Left ventricle myocardium inferior (tissue), 1 donor: ENCODE measurements at places on chromosomes 4 and X.

GRCh38 chr4:68995292-68995691, 43.7 kb upstream of the UGT2A3 start:
- DNase-seq, result no peak

DNA sequence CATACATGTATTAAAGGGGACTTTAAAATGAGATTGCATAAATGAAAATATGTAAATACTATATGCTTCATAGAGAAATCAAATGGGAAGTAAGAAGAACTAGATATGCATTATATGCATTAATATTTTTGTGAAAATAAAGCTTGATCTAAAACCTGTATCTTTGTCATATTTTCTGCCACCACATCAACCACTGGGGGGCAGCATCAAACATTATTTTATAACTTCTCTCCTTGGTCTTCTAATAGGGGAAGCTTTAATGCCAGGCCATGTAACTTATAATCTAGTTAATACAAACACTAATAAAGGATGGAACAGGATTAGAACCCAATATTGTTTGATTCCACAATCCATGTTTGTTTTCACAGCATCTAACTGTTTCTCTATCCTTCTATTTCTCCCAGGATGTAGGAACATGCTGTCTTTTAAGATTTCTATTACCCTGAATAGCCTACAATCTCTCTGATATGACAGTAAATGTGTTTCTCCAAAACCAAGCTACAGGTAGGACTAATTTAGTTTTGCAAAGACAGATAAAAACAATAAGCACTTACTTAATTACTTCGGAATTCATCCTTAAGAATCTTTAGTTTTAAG, 10.0 kb downstream of the QRFPR start:
- DNase-seq, result peak; percentile 22

DNA sequence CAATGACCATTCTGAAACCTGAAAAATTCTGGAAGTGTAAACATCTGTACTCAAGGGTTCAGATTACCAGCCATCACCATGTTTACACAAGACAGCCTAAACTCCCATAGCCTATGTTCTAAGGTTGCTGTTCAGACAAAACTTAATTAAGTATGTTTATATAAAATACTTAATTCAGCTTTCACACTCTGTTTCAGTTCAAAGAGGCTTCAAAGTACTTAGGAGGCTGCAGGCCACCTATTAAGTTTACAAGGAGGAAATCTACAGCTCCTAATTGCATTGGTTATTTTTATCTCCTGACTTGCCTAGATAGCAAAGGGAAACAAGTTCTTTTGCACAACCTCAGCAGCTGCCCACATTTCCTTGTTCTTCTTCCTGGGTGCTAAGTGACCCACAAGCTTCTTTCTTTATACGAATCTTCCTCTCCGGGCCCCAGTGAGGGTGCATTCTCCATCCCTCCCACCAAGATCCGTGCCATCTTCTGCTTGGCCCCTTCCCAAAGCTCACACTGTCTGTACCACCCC, 2.0 kb downstream of the GAK start:
- DNase-seq, result no peak

GRCh38 chrX:138710866-138711341, 613 bp downstream of the FGF13 start:
- peak; percentile 8 for DNase-seq

DNA sequence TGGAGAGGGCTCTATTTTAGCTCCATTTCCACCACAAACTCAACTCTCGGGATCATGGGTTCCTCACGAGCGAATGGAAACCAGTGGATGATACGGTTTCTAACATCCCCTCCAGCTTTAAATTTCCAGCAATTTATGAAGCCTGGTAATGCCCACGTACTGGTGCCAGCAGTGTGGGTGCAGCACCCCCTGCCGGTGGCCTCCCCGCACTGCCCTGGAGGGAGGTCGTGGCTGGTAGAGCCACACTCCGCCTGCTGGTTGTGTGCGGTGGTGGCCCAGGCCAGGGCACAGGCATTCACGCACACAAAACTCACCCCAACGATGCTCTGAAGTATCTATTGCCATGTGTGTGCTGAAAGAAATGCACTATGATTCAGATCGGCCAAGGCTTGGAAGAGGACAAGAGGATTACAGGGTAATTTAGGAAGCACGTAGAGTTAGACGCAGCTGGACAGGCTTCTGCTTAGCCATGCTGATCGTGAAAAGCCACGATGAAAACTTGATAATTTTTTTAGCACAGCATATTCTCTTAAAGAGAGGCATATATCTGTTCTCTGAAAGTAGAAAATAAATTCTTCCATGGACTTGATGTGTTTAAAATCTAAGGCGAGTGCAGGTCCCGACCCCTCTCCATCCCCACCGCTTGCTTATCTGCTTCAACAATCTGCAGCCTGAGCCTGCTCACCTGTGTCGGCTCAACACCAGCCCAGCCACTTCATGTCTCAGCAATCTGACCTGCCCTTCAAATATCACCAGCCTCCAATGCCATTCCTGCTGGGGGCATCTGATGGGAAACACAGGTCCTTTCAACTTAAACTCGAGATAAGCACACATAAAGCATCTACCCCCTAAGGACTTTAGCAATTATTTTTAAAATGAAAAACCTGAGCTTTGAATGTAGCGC, 59.1 kb downstream of the SCD5 start:
- DNase-seq, result peak; percentile 63

DNA sequence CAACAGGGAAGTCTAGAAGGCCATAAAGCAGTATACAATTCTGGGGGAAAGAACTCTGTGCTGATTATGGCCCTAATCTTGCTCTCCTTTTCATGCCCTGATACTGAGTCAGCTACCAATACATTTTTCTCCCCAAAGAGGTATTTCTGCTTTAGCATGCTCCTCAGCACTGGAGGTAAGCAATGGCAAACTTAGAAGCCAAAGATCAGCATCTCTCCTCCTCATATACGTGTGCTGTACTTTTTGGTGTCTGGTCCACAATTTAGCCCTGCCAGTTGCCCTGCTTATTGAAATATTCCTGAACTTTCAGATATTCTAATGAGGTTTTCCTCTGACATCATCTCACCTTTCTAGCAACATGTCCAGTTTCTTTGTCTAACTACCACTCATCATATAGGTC, 226.2 kb downstream of the FSTL5 start:
- no peak for DNase-seq

DNA sequence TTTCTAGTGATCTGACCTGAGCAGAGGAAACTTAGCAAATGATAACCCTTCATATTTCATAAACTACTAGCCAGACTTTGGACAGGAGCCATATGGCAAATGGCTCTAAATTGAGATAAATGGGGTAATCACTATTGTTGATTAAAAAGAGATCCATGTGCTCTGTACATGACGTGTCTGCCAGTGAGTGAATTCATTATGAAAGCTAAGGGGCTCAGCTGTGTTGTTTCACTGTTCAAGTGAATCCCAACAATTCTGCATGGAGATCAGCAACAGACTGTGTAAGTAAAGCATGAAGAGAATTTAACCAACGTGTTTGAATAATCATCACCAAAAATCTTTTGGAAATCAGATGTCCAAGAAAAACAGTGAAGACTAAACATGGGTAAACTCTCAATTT, 9.5 kb upstream of the QRFPR start:
- no peak for DNase-seq

GRCh38 chr4:168723020-168723419, 226.2 kb downstream of the PALLD start:
- no peak for DNase-seq

- DNase-seq, result no peak
These were observed 70.8 kb downstream of the CAPN6 start for GRCh38 chrX:111199505-111199904.

DNA sequence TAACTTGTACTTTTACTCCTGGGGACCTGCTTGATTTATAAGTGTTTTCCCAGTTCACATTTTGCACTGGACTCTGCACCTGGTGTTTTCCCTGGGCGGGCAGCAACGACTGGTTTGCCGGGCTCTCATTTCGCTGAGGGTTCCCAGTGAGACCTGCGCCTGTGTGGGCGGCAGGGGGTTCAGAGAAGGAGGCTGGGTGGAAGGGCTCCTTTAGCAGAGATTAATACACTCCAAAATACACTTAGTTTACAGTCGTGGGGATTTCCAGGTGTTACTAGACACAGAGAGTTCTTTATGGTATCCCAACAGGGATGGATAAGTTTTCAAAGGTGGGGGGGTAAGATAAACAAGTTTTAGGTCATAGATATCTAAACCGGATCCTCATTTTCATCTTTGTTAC, 53.0 kb upstream of the SHISA3 start:
- DNase-seq, result no peak

DNA sequence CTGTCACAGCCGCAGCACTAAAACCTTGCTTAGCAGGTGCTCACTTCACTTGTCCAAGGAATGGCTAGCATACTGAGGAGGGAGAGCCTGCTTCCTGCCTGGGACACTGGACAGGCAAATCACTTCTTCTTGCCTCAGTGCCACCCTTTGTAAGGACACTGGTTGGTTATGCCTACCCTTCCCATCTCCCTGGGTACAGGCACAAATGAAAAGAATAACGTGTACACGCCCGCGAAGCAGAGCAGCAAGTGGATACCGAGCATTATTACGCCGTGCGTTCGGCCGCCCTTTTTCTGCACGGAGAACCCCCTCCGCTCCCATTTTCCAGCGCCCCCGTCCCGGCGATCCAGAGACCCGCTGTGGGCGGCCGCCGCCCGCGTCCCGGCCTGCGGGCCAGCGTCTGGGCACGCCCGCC, 338 bp upstream of the KLHL2 start:
- DNase-seq, result no peak

GRCh38 chr4:185865901-185866328, 53.9 kb upstream of the SORBS2 start:
- DNase-seq, result peak; percentile 26

DNA sequence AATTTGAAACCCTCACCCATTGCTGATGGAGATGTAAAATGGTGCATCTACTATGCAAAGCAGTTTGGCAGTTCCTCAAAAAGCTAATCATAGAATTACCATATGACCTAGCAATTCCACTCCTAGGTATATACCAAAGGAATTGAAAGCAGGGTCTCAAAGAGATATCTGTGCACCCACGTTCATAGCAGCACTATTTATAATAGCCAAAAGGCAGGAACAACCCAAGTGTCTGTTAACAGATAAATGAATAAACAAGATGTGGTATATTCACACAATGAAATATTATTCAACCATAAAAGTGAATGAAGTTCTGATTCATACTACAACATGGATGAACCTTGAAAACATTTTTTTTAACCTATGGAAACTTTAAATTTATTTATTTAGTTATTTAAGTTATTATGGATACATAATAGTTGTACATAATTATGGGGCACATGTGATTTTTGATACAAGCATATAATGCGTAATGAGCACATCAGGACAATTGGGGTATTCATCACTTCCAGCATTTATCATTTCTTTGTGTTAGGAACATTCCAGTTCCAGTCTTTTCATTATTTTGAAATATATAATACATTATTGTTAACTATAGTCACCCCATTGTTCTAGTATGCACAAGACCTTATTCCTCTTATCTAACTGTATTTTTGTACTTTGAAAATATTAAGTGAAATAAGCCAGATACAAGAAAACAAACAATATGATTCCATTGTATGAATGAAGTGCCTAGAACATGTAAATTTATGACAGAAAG, 205.6 kb upstream of the CNKSR2 start:
- no peak for DNase-seq
